Kidney epithelial cell (primary cell): ENCODE measurements at places on chromosomes 1 and 21.

DNA sequence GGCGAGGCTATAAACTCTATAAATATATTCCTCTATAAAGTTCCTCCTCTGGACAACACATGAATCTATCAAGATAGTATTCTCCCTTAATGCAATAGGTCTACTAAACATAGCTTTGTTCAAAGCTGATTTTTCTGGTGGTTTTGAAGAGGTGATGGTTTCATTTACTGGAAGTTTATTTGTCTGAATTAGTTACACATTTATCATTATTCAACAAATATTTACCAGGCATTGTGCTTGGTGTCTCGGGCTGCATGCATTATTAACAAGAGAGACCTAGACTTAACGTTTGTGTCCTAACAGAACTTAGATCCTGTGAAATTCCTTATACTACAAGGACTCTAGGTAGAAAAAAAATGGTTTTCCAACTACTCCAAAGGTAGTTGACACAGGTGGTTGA lies 511.4 kb upstream of the B3GALT2 start:
- DNase-seq: no peak

DNA sequence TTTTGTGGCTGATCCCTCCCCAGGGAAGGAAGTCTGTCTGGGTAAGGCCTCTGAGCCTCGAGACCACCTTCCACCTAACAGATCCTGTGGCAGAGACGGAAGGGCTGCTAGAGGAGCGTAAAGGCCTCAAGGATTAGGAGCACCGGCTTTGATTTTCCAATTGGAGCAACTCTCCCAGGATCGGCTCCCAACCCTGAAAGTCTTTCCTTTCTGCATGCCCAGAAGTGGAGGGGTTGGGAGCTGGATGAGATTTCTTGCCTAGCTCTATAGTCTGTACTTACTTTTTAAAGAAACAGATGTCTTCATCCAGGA lies 41.4 kb downstream of the ELK4 start:
- no peak for DNase-seq

GRCh38 chr1:108742253-108742652 lies 4.2 kb upstream of the STXBP3 start:
- no peak for DNase-seq

DNA sequence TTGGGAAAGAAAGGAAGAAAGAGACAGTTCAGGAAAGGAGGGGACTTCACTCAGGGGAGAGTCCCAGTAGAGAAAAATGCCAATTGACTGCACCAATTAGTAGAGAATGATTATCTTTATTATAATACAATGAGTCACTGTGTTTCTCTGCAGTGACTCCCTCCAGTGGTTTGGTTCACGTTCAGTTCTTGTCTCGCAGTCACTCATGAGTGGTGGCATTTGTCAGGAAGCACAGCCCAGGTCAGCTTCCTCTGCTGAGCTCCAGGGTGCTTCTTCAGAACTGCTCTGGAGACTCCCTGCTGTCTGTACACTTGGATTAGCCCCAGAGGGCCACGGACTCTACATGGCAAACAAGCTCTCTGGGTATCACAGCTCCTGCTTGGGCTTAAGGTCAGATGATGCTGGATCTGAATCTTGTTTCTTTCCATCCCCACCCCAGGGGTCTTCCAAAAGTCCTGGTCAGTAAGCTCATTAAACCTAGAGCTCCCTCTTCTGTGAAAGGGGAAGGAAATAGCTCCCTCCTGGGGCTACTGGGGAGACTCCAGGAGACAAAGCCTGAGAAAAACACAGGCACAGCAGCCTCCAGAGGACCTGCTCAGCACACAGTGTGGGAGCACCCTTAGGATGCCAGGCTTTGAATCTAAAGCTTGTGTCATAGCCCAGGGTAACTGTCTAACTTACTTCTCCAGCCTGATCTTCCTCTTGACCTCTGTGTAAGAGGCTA lies 619.0 kb downstream of the AJAP1 start:
- no peak for DNase-seq

GRCh38 chr21:34590520-34590919 lies 24.4 kb downstream of the RCAN1 start:
- DNase-seq: no peak

GRCh38 chr1:228021355-228022030 lies 14.7 kb downstream of the WNT3A start:
- DNase-seq: no peak

GRCh38 chr1:43521756-43522155 lies 8.9 kb upstream of the PTPRF start:
- no peak for DNase-seq

- DNase-seq: no peak
These were observed 1.4 kb downstream of the JUN start for GRCh38 chr1:58782178-58783089.

DNA sequence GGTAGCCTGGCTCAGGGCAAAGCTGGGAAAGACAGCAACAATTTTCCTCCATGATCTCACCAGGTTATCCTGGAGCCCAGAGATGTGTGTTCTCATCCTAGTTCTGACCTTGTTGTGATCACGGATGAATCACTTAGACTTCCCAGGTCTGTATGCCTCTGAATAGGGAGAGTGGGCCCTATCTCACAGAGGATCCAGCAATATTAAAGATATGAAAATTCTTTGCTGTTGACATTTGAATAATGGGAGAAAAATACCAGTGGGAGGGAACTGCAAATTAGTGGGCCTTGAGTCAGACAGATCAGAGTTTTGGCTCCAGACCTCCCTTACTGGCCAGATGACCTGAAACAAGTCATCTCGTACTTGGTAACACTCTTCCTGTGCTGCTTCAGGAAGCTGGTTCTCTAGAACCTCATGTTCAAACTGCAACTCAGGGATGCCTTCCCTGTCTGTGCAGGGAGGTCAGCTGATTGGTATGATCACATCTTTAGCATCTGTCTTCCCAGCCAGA lies 32.8 kb upstream of the RNF19B start:
- DNase-seq: no peak

DNA sequence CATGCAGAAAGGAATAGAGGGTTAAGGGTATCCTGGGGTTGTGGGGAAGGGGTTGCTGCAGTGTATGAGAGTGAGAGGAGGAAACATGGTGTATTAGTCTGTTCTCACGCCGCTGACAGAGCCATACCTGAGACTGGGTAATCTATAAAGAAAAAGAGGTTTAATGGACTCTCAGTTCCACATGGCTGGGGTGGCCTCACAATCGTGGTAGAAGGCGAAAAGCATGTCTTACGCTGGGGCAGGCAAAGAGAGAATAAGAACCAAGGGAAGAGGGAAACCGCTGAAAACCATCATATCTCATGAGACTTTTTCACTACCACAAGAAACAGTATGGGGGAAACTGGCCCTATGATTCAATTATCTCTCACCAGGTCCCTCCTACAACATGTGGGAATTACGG lies 17.7 kb downstream of the OSBPL9 start:
- no peak for DNase-seq

GRCh38 chr21:31756787-31757186 lies 24.9 kb upstream of the SCAF4 start:
- no peak for DNase-seq

DNA sequence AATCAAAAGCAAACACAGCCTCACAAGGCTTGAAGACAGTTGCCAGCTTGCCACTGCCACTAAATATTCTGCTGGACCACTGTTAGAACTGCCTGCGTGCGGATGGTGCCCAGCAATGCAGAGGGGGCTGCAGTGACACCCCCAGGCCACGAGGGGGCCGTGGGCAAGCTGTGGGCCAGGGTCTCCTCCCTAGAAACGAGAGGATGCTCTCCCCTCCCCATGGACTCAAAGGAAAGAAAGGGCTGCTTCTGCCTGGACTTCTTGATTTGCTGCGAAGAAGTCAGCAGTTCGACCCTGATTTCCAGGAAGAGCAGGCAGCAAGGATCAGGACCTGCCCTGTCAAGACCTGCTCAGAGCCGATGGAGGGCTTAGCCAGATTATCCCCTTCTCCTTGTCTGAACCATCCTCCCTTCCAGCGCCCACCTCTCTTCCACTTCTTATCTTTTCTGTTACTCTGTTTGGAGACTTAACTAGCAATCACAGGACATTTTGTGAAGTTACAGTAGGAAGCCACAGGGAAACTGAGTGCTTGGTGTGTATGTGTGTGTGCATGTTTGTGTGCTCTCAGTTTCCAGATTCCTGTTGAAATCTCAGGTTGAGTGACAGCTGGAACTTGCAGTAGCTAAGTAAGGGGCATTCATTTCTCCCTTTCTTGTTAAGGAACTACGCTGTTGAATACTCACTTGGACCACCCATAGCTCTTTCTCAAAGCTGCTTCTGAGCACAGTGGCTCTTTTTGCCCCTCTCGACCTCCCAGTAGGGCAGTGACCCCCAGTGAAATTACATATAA lies 2.7 kb downstream of the MAN1C1 start:
- DNase-seq: no peak

DNA sequence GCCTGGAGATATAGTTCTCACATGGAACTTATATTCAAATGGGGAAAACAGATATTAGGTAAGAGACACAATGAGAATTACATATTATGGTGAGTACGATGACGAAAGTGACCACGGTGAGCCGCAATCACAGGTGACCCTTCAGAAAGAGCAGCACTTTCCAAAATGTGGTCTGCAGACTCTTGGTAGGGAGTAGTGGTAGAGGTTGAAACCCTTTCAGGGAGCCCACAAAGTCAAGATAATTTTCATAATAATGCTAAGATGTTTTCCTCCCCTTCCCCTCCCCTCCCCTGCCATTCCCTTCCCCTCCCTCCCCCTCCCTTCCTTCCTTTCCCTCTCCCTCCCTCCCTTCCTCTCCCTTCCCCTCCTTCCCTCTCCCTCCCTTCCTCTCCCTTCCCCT lies 83.5 kb upstream of the AKT3 start:
- no peak for DNase-seq

- DNase-seq: no peak
These were observed 239.8 kb downstream of the TRABD2B start for GRCh38 chr1:47757226-47757975.

DNA sequence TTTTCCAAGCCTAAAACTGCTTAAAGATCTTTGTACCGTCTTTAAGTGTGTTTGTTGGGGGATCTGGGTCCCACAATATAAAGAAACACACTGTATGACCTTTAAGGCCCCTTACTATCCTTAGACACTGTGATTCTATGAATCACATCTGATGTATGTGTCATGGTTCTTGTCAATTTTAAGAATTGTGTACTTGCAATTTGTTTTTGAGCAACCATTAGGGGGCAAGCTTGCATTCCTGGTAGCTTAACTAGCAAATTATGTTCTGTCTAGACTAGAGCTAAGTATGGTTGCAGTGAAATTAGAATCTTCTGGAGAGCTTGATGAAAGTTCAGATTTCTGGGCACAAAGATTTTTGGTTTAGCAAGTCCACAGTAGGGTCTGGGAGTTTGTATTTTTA lies 219.5 kb downstream of the TPR start:
- peak; percentile 48 for DNase-seq

GRCh38 chr1:6585081-6585722 lies 5.4 kb downstream of the ZBTB48 start:
- no peak for DNase-seq

GRCh38 chr1:1232208-1232795 lies at the start of gene B3GALT6:
Gene B3GALT6, plus strand, starts transcription at chr1:1232237. Its CDS starts 42 bp downstream, at chr1:1232279.
- DNase-seq: no peak

DNA sequence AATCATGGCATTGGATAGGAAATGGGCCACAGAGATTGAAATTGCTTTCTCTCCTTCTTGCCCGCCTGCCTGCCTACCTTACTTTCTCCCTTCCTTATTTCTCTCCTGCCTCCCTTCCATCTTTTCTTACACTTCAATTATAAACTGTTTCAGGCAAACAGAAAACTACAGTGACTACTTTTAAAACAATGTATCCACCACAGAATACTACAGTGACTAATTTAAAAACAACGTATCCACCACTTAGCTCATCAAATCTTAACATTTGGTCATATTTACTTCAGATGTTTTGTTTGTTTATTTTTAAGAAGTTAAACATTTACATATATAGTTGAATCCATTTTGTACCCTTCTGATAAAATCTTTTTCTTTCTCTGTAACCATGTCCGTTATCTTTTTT lies 54.4 kb downstream of the SNRPE start:
- no peak for DNase-seq

DNA sequence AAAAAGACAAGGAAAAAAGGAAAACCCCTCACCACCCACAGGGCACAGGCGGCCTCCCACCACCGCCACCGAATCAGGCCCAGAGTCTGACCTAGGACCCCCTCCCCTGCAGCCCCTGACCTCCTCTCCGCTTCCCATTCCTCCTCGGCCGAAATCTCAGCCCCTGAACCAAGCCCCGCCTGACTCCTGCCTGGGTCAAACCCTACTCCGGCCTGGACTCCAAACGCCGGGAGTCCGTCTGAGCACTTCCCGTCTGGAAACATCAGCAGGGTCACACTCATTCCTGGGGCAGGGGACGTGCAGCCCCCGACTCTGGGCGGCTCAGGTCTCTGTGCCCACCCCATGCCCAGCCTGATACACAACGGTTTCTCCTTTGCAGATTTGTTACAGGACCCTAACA lies 26.4 kb upstream of the SUMO3 start:
- no peak for DNase-seq

- DNase-seq: no peak
These were observed at the start of gene SH3D21 for GRCh38 chr1:36306210-36306901. Gene SH3D21, plus strand, starts transcription at chr1:36306368. Its CDS starts 53 bp downstream, at chr1:36306421.
